ENCODE measurements at places on chromosomes 5 and 9.

DNA sequence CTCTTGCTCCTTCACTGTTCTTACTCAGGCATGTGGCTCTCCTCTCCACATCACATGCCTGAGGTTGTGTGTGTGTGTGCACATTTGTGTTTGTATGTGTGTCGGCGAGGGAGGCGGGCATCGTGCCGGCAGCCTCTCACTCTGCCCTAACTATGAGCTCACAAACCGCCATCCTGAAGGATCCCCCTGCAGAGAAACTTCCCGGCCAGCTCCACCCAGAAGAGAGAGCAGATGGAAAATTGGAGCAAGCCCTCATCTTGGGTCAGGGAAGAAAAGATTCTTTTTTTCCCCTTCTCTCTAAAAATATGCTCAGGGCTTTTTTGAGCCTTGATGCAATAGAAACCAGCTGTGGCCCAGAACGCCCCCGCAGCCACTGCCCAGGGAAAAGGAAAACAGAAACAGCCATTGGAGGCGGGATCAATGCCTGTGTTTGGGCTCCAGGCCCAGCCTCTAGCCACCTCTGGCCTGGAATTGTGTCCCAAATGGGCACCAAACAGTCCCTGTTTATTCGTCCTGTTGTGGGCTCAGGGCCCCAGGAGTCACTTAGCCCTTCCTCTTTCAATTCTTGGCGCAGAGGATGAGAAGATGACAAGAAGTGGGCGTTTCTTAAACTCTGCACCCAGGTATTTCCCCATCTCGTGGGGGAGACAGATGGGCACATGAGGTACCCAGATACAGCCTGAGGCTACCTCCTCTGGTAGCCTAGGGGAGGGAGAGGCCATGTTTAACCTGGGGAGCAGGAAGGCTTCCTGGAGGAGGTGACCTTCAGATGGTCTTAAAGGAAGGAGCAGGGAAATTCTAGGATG is 151.5 kb downstream of the RGS3 start:
- no peak for DNase-seq

GRCh38 chr5:67910546-67910945 is 305.0 kb upstream of the PIK3R1 start:
- no peak for DNase-seq

DNA sequence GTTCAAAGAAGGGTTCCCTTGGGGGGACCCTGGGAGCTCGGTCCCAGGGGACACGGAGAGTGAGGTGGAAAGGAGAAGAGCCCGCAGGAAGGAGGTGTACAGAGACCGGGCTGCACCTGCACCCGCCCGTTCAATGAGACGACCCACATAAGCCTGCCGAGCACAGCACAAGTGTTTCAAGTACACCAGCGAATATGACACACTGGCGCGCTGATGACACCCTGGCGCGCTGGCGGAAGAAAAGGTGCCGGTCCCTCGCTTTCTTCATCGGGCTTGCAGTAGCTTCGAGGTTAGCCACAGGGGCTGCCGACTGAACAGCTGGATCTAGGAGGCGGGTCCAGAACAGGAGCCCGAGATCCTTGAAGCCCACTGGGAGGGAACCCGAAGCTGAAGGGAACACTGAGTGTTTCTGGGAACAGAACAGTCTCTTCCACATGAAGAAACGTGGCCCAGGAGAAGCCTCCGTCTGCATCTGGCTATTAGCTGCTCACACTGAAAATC is 1.4 kb downstream of the TBC1D9B start:
- DNase-seq, result peak; percentile 37

DNA sequence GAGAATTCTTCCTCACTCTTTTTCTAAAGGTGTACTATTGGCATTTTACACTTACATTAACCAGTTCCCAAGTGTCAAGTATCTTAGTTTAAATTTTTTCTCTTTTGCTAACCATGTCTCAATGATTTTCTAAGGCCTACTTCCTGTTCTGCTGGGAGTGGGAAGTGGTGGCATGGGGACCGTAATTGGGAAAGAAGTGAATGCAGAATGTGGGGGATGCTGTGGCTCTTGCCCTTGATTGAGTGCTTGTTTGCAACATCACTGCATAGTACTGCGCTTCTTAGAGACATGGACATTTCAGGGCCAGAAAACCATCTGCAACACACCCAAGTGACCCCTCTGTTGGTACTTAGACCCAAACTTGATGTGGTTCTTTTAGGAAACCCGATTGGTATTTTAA is 32.8 kb downstream of the MRRF start:
- DNase-seq, result no peak

DNA sequence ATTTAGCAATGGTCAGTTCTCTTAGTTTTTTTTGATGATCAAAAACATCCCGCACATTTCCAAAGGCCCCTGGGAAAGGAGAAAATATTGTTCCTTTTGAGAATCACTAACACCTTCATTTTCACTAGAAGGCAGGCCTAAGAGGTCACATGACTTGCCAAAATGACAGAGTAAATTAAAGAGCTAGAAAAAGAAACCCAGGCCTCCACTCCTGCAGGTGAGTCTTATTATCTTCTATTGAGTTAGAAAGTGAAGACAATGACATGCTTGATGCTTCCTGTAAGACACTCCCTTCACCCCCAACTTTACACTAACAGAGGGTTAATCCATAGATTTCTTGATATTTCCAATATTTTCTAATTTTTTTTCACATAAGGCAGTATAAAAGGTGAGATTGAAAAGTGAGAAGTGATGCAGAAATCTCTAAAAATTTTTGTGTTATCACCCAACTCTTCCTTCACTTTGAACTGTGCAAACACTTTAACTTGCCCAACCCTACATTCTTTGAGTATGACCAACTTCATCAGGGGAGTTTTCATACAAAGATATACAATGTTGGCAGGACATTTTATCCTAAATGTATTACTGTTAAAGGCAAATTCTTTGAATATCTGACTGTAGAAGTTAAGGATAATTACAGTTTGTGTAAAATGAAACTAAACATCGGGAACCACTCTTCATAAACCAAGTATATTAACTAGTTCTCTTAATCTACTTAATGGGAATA is 57.1 kb downstream of the SUB1 start:
- no peak for DNase-seq

DNA sequence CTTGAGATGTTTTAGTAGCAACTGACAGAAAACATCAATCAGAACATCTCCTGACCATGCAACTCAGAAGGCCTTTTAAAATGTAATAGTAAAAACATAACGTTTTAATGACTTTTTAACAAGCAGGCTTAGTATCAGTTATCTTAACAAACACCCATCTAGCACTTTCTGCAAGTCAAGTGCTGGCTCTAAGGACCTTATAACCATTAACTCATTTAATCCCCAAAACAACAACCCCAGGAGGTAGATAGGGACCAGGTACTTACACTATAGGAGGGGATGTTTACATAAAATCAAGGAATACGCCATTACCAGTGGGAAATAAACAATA is 41.8 kb downstream of the ROR2 start:
- DNase-seq, result no peak

- no peak for DNase-seq
These were observed 16.9 kb downstream of the FBXW5 start for GRCh38 chr9:136927343-136928271.

- DNase-seq, result no peak
These were observed 68.0 kb downstream of the RIC1 start for GRCh38 chr9:5696884-5697283.

GRCh38 chr9:17865881-17866280 is 287.0 kb downstream of the SH3GL2 start:
- no peak for DNase-seq

DNA sequence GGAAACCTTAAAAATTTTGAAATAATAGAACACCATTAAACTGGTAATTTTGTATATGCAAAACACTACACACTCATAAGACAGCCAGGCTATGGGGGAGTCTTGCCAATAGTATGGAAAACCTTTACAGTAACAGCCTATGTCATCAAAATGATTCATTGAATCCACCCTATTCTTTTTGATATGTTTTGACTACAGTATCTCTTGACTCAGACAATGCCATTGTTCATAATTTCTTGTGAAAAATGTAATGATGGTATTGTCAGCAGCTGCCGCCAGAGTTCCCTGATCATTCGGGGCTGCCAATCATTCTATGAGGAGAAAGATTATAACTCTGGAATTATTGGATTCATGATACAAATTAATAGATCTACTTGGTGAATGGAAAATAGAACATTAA is 101.4 kb upstream of the POC5 start:
- no peak for DNase-seq
